Stimulated activated CD4-positive, alpha-beta T cell treated with anti-CD3 and anti-CD28 coated beads, Interleukin-12 subunit alpha, Interleukin-12 subunit beta, amount 100 ng/mL, for 24 hours (primary cell): ENCODE measurements at places on chromosomes 6 and 20.

DNA sequence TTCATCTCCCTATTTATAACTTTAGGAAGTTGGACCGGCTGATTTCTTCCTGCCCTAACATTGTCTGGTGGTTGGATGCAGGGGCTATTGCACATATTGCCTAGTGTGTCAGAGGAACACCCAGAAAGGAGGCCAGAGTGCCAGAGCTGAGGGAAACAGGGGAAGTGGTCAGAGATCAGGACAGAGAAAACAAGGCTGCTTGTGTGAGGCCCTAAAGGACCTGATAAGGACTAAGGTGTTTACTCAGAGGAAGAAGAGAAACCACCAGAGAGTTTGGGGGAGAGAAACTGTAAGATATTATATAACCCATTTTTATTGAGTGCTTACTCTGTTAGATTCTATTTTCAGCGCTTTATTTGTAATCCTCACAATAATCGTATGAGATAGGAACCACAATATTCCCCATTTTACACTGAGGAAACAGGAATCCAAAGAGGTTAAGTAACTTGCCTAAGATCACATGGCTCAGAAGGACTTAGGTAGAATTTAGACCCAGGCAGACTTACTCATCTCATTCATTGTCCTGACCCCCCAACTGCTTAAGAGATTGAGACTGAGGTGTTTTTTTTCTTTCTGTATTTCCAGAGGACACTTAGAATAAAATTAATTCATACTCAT is 54.0 kb upstream of the REV3L start:
- no peak for DNase-seq

DNA sequence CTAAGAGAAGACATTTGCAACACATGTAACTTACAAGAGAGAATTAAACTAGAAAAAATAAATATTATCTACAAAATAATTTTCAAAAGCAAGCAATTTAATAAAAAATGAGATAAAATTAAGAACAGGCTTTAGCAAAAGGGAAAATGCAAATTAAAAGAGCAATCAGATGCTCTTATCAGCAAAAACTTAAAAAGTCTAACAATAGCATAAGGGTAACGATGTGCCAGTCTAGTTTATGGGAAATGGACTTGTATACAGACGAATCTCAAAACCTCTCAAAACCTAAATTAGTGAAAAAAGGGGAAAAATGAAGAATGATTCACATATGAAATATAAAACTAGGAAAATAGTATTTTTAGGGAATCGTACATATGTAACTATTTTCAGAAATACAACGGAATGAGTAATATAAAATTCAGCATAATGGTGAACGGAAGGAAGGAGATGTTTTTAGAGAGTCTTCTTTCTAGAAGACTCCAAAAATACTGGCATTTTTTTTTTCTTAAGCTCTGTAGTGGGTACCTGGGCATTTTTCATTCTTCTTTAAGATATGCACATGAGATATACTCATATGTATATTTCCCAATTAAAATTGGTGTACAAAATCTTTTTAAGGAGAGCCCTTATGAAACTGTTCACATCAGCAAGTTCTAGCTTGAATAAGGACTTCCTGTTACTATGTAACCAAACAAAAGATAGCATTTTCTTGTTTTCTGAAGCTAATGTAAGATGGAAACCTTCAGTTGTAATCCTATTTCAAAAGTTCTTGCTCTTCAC is 927 bp upstream of the MANEA start:
- DNase-seq = no peak

- no peak for DNase-seq
These were observed 9.5 kb upstream of the IGF2R start for GRCh38 chr6:159959165-159959975.

DNA sequence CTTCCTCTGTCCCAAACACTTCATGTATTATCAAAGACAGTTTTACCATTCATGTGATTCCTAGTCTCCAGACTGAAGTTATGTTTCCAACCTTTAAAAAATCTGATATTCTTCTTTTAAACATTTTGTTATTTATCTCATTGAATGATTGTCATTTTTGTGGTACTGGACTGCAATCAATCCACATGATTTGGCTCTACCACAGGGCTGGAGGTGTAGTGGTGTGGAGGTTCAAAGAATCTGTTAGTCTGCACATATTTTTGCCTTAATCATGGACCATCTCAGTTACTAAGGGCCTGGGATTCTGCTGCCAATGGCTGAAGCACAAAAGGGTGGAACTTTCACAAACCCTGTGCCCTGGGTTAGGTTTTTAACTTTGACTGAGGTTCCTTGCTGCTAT is 164.1 kb upstream of the JAG1 start:
- no peak for DNase-seq

GRCh38 chr6:6803180-6803977 is 214.9 kb downstream of the LY86 start:
- no peak for DNase-seq

DNA sequence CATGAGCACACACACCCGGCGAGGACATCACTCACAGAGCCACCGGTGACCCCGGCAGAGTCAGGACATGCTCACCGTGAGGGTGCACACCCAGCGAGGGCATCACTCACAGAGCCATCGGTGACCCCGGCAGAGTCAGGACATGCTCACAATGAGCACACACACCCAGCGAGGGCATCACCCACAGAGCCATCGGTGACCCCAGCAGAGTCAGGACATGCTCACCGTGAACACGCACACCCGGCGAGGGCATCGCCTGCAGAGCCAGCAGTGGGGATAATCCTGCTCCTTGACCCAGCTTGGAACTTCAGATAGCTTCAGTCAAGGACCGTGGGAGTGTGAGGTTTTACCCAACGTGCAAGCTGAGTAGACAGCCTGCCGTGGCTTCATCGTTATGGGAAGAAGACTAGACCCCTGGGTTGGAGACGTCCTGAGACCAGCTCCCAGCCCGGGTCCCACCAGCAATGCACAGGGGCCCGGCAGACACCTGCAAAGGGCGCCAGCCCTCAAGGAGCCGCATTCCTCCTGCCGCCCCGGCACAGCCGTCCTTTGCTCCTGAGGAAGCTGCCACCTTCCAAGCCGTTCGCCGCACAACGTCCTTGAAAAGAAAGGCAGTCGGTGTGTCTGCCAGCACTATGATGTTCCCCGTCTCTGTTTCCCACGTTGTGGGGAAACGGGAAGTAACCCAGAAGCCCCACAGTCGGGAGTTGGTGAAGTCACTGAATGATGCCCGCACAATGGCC is 192.3 kb downstream of the DLL1 start:
- no peak for DNase-seq

GRCh38 chr20:62297449-62298227 is 5.2 kb upstream of the ADRM1 start:
- DNase-seq = no peak

DNA sequence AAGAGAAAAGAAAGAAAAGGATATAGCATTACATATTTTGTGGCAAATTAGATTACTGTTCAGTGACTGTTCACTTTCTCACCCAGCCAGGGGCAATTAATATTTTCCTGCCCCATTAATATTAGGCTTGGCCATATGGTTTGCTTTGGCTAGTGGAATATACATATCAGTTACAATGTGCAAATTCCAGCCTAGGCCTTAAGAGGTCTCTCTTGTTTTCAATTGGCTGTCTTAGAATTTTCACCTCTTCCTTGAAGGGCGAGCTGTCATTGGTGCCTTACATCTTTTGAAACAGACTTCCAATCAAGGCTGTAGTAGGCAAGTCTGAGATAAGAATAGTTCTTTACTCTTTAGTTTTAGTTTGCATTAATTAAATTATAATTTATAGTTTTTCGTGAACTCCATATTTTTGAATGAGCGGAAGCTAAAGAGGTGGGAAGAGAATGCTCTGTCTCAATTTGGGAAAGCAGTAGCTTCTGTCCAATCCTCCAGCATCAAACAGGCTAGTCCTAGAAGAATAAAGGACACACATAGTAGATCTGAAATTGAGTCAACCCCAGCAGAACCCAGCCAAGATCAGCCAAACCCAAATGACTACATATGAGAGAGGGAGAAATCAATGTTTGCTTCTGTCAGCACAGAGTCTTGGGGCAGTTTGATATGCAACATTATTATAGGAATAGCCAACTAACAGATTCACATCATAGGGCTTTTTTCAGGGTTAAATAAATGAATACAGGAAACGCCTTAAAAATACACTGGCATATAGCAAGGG is 6.3 kb upstream of the CSNK2A1 start:
- DNase-seq = no peak

DNA sequence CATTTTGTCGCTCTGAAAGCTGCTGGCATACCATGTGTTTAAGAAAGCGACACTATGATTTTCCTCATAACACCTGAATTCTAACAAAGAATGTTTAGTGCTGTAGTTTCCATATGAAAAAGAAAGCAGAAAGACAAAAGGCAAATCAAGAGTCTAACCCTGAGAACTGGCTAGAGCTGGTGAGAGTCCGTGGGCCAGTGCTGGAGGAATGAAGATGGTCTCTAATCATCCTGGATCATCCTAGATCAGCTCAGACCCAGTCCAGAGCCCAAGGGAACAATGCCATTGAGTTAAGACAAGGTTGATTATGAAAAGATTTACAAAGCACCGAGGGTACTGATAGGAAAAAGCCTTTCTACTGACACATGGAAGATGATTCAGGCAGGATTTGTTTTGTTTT is 73.0 kb upstream of the MYLIP start:
- DNase-seq = no peak

DNA sequence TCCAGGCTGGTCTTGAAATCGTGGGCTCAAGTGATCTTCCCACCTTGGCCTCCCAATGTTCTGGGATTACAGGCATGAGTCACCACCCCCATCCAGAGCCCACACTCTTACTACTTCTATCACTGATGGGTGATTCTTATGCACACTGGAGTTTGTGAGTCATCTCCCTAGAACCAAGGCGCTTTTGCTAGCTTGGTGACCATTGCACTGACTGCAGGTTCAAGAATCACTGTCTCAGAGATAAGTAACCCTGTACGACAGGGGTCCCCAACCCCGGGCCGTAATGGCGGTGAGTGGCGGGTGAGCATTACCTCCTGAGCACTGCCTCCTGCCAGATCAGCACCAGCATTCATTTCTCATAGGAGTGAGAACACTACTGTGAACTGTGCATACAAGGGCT is 118.8 kb downstream of the MAP3K7 start:
- DNase-seq = no peak

GRCh38 chr6:45421709-45422502 is 44.2 kb upstream of the SUPT3H start:
- peak; percentile 48 for DNase-seq

DNA sequence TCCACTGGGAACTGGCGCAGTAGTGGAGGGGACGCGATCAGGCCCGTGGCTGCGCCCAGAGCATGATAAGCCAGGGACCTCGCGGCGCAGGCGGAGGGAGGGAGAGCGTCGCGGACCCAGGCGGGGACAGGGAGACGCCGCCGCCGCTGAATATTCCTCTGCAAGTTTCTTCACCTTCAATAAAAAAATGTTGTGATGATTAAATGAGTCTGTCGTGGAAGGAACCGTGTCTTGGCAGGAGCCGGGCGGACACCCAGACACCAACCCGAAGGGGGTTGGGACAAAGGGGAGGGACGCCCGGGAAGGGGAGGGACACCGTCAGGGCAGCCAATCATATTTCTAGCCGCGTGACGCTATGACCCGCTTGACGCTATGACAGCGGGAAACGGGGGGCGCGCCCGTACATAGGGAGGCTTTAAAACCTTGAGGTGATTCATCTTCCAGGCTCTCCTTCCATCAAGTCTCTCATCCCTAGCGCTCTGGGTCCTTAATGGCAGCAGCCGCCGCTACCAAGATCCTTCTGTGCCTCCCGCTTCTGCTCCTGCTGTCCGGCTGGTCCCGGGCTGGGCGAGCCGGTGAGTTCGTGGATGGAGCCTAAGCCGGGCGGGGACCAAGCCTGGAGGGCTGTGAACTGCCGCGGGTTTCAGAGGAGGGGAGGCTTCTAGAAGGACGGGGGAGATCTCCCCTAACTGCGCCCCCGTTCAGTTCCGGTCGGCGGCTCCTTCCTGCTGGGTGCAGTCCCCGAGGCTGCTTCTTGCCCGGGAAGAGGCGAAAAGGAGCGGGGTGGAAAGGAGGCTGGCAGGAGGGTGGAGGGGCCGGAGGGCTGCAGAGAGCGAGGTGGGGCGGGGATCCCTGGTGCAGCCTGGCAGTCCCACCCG is at the start of gene ULBP2:
TSS of gene ULBP2 (plus strand) at position 432 of the 878 bp plus-strand sequence. CDS start at position 491, 59 bp downstream.
- peak; percentile 76 for DNase-seq

DNA sequence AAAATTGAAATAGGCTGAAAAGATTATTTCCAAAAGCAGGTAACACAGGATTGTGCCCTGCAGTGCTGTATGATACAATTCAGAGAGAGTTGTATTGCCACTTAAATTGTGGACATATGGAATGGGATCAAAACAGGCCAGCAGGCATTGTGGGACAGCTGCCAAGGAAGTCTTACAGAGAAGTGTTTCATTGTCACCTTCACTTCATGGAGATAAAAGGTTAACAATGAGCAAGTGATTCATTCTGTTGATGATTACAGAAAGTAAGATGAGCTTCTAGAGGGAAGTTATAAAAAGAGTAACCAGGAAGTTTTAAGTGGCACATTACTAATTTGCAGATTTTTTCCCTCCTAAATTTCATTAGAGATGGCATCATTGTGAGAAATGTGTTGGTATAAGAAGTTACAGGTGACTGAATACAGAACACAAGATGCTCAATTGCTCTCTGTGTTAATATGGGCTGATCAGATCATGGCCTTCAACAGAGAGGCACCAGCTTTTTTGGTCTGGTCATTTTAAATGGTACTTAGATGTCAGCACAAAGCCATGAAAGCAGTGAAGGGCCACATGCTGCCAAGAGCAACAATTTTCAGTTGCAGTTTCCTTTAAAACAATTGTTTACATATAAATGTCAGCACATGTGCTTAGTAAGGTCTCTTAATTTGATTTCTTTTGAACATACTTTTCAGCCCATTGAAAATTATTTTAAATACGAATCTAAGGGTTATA is 402.5 kb upstream of the FKBP1C start:
- DNase-seq = no peak

DNA sequence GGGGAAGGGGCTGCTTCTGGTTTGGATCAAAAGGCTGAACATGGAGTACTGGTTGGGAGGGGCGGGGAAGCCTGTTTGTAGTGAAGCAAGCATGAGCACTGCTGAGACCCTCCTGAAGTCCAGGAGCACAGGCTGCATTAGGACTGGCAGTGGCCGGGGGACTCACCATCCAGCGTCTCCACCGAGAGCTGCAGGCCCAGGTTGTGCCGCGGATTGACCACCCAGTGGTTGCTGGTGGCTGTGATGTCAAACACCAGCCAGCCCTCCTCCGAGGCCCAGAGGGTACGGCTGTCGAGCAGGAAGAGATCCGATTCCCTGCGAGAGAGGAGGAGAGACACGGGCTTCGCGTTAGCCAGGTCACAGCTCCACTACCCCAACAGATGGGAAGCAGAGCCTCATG is 64.1 kb downstream of the BMP7 start:
- DNase-seq = no peak
